ENCODE measurements at places on chromosomes 2 and 18.

- no peak for DNase-seq
These were observed 222.7 kb upstream of the SLC39A10 start for GRCh38 chr2:195434346-195434745.

DNA sequence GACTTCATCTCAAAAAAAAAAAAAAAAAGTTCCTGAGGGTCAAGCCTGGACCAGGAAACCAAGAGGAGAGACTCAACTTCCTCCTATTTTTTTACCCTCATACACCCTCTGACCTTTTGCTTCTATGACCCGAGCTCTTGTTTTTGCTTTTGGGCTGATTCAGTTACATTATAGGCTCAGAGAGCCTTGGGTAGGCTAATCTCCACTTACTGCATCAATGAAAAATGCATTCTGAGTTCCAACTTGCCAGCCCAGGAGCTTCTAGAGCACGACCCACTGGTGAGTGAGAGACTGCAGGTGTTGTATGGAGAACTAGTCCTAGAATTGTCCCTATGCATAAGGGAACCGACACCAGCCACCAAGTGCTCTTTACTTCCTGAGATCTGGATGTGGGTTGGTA is 91.1 kb downstream of the CABLES1 start:
- DNase-seq: no peak

DNA sequence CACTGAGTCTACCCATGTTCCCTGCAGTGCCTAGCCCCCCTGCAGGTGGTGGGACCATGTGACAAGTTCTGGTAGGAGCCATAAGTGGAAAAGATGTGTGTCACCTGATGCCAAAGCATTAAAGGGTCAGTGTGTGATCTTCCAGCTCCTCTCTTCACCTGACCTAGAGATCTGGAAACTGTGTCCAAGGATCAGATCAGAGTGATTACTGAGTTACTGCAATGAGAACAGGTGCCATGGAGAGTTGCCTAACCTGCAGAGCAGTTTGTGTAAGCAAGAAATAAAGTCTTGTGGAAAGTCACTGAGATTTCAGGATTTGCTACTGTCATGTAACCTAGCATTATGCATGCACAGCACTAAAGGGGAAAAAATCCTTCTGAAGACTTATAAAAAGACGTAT is 90.6 kb downstream of the ACVR1C start:
- DNase-seq: no peak

DNA sequence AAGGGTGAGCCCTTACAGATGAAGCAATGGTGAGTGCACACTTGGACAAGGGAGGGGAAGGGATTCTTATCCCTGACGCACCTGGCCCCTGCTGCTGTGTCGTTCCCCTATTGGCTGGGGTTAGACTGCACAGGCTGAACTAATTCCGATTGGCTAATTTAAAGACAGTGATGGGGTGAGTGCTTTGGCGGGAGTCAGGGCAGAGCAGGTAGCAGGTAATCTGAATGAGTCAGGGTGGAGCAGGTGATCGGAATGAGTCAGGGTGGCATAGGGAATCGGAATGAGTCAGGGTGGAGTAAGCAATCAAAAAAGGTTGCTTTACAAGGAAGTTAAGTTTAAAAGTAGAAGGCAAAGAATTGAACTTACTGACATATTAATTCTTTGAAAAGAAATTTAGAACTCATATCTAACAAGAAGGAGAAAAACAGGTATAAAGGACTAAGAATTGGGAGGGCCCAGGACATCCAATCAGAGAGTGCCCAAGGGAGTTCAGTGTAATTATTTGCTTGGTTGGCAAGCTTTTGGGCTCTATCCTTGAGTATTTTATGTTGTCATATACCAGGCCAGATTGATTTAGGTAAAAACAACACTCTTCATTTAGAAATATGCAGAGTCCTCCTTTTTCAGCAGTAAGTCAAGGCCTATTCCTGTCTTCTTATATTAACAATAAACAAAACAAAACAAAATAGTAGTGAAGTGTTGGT is 52.3 kb upstream of the RALBP1 start:
- no peak for DNase-seq

DNA sequence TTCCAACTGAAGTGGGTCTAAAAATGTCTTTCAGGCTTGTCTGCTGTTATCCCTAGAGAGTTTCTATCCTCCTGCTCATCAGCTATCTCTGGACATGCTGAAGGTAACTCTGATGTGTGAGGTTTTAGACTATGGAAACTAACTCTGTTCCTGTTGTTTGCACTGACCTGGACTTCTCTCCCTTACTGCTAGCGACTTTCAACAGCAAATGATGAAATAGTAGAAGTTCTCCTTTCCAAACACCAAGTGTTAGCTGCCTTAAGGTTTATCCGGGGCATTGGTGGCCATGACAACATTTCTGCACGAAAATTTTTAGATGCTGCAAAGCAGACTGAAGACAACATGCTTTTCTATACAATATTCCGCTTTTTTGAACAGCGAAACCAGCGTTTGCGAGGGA is 26.9 kb downstream of the RMC1 start:
- no peak for DNase-seq

DNA sequence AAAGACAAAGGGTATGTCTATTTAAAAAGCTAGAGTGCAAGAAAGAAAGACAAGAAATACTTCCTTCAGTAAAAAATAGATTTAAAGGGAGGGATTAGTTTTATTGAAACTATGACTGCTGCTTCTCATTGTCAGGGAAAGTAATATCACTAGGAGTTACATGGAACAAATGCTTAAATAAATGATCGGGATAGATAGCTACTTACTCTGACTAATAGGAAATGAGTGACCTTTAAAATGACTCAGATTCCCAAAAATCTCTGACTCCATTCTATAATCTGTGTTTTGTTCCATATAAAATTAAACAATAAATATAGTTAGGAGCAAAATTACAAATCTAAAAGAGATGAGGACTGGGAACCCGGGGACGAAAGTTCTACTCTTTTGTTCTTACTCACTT is 669.3 kb downstream of the NR4A2 start:
- DNase-seq: no peak
